ENCODE measurements at places on chromosomes 11 and 22.

DNA sequence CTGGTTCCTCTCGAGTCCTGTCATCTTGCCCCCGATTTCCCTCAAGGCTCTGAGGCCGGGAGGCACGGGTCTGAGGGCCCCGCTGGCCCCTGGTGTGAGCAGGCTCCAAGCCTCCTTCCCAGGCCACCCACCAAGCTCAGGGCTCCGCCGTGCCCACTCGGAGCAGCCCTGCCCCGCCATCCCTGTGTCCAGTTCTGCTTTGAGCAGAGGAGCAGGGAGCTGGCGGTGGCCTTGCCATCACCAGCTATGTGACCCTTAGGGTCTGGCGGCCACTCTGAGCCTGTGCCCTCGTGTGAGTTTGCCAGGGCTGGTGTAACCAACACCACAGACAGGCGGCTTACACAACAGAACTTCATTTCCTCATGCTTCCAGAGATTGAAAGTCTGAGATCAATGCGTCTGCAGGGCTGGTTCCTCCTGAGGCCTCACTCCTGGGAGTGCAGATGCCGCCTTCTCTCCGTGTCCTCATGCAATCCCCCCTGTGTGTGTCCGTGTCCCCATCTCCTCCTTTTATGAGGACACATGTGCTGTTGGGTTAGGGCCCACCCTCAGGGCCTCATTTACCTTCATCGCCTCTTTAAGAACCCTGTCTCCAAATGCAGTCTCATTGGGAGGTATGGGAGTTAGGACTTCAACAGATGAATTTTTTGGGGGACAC lies 36.5 kb upstream of the CELSR1 start:
- DNase-seq, result no peak

- no peak for DNase-seq
These were observed 76.1 kb upstream of the LIN7C start for GRCh38 chr11:27582621-27583020.

DNA sequence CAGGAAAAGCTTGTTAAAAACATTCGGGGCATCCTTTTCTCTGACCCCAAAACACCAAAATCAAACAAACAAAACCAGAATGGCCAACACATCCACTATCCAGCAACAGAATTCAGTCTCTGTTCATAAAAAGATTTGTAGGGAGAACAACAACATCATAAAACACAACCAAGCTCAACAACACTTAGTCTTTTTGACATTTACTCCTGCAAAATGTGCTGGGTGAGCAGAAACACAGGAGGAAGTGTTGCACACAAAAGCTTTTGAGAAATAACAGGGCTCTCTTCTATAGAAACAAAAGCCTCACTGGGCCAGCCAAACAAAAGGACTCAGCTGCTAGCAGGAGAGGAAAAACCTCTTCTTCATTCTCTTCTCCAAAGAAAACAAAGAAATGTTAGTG lies 736.0 kb upstream of the CCDC90B start:
- no peak for DNase-seq

GRCh38 chr22:47691152-47691895 lies 928.9 kb downstream of the TBC1D22A start:
- no peak for DNase-seq

DNA sequence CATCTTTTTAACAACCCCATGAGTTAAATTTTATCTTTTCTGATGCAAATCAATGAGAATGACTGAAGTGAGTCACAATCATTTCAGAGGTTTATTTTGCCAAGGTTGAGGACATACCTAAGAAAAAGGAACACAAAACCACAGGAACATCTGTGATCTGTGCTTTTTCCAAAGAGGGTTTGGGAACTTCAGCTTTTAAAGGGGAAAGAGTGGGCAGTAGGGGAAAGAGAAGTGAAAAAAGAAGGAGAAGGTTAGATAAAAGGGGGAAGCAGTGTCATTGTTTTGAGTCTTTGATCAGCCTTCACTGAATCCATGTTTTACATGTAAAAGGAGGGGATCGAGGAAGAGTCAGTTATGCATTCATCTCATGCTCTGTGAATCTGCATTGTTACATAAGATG lies 45.3 kb upstream of the SPON1 start:
- DNase-seq, result no peak
